ENCODE measurements at places on chromosomes 4 and X.

DNA sequence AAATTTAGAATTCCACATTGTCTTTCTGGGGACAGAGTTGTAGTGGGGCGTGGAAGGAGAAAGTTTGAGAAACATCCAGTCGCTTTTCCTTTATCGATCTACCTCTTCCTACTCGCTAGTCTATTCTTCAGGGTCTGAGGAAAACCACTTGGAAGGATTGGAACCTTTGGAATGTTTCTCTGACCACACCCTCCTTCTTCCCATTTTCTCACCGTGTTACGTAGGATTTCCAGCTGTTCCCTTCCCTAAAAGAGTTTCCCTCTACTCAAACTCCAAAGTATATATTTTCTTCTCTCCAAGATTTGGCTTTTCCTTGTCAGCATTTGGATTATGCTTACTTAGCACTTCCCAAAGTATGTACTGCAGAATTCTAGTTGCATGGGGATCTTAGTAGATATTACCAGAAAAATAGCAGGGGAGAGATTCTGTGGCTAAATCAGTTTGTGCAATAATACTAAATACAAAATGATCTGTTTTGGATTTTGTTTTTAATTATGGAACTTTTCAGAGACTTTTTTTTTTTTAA, 4.9 kb downstream of the ENPEP start:
- no peak for DNase-seq

GRCh38 chr4:42906341-42906740, 13.8 kb downstream of the GRXCR1 start:
- DNase-seq = no peak

- no peak for DNase-seq
Observed at GRCh38 chr4:53844133-53844532, 220.3 kb downstream of the CHIC2 start.

- DNase-seq = no peak
Observed at GRCh38 chr4:80295336-80295735, 28.9 kb downstream of the FGF5 start.

- no peak for DNase-seq
Observed at GRCh38 chr4:83361416-83362103, 26.9 kb upstream of the HPSE start.

DNA sequence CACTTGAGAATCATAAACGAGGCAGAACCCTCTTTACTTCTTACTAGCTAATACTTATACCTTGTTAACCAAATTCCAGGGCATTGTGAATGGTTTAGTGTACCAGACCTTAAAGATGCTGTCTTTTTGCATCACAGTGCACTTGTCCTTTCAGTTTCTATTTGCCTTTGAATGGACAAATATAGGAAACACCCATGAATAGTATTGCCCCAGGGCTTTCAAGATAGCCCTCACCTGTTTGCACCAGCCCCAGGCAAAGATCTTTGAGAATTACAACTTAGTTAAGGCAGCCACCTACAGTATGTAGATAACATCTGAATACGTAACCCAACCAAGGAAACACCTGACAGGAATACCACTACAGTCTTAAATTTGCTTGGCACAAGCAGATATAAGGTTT, 60.8 kb upstream of the CT45A1 start:
- no peak for DNase-seq

- no peak for DNase-seq
Observed at GRCh38 chrX:71627588-71628404, 9.5 kb upstream of the CXCR3 start.

- DNase-seq = no peak
Observed at GRCh38 chr4:127179256-127180087, 453.3 kb upstream of the INTU start.

Measured in GM23248 (cell line).